Stimulated activated CD8-positive, alpha-beta memory T cell treated with anti-CD3 and anti-CD28 coated beads, Interleukin-2, amount 100 ng/mL, for 1 hour (primary cell): ENCODE measurements at places on chromosomes 2 and 18.

DNA sequence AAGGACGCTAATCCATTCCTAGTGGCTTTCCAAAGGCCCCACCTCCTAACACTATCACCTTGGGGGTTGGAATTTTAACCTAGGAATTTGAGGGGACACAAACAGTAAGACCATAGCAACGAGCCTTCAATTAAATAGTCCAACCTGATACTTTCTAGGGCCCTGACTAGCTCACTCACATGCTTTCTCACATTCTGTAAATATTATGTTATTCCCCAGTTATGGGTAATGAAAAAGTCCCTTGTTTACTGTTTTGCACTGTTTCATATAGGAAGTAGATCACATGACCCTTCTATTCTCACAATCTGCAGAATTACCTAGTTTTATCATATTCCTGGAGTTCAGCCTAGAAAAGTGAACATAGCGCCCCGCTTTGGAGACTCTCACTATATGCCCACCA, 1212.1 kb upstream of the ACVR2A start:
- DNase-seq: no peak

DNA sequence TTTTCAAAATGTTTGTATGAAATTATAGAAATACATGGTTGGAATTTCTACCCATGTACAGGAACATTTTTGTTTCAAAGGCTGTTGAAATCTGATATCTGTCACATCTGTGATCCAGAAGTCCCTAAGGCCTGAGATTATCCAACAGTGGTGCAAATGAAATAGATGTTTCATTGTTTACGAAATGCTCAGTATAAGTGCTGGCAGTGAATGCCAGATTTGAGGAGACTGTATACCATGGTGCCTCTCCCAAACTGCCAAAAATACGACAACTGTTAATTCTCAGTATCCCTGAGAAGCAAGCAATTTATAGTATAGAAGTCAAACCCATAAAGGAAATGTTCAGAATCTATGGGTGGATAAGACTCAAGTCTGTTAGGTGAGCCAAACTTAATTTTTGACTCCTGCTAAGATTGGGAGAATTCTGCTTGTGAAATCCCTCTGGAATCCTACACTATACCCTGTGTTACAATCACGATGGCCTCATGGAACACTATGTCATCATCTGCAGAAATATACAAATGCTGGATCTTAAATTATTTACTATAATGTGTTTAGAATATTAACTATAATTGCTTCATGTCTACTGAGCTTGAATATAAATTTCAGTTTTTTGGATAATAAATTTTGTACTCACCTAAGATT, 71.2 kb upstream of the DOCK10 start:
- DNase-seq: no peak

GRCh38 chr2:26412091-26412673, 10.5 kb downstream of the DRC1 start:
- DNase-seq: no peak

DNA sequence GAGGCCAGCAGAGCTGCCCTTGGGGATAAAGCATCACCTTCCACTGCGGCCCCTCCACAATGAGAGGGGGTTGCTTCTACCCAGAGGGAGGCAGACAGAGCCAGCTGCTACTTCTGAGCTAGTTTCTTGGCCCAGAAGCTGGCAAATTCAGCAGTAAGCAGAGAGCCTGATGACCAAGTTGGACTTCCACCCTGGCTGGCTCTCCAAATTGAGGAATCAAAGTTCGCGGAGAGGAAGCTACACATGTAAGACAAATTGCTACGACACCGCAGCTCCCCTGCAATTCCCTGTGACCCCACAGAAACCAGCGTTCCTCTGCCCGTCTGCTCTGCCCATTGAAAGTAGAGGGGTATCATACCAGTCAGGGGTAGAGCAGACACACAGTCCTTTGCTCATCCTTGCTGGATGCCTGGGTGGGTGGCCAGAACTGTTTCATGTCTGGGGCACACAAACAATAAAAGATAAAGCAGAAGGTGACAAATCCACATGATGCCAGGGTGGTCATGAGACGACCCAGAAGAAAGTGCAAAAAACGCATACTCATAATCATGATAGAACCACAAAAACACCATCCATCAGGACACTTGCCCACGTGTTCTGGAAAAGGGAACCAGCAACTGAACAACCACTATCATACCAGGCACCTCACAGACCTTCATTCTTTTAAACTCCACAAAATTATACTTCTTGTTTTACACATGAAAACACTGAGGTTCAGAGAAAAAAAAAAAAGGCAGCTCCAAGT, 5.4 kb downstream of the TFCP2L1 start:
- DNase-seq: no peak

- no peak for DNase-seq
These were observed 64.0 kb downstream of the TFCP2L1 start for GRCh38 chr2:121220995-121221394.

- no peak for DNase-seq
These were observed 50.6 kb downstream of the ALPK2 start for GRCh38 chr18:58578321-58578720.

GRCh38 chr2:210956101-210956500, 399.7 kb downstream of the CPS1 start:
- no peak for DNase-seq

DNA sequence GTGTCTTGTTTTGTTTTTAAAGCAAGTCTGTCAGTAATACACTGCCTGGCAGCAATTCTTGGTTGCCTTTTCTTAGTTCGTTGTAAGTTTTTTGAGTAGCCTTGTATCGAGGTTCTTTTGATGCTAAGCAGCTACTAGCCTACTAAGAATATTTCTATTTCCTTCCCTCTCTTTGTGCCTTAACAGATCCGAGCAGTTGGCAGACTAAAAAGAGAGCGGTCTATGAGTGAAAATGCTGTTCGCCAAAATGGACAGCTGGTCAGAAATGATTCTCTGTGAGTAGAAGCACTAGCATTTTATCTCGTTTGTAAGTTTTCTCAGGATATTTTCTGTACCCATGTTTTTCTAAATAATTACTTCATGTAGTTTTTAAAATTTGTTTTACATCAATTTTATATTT, 15.1 kb downstream of the MFF start:
- DNase-seq: no peak

- DNase-seq: no peak
These were observed 55.1 kb upstream of the AQP4 start for GRCh38 chr18:26920644-26921043.

- no peak for DNase-seq
These were observed 22.4 kb downstream of the ARL6IP6 start for GRCh38 chr2:152740743-152741328.
